Aortic smooth muscle cell (primary cell): ENCODE measurements at places on chromosomes 6 and 20. TPM values are rescaled to one million over a fixed set of nuclear protein-coding genes. Genes with fewer than 3 reads are reported as not detected.

SPATA25 gene
- total RNA-seq: 1.4 and 1.5 TPM in 2 replicates

NQO2 gene
- 58.4 and 66.7 TPM in 2 replicates for total RNA-seq

TRIM10 gene
- total RNA-seq: under 0.01 and 0.13 TPM in 2 replicates

RAB5IF gene
- total RNA-seq: 45.8 and 55.0 TPM in 2 replicates

DUSP22 gene
- 18.4 and 19.6 TPM in 2 replicates for total RNA-seq

BCKDHB gene
- total RNA-seq: 9.0 and 9.3 TPM in 2 replicates

TP53TG5 gene
- 0.19 TPM in 1 of 2 replicates, not detected in the other for total RNA-seq

CRISP2 gene
- not detected in 2 replicates for total RNA-seq

LAMP5 gene
- total RNA-seq: 2.2 and 2.4 TPM in 2 replicates

EPPIN gene
- not detected in 2 replicates for total RNA-seq

JAG1 gene
- total RNA-seq: 180 and 219 TPM in 2 replicates

ABT1 gene
- total RNA-seq: 11.7 and 12.2 TPM in 2 replicates

IMPG1 gene
- not detected in 2 replicates for total RNA-seq

SALL4 gene
- total RNA-seq: 0.12 TPM in 1 of 2 replicates, not detected in the other

BTN1A1 gene
- total RNA-seq: under 0.01 TPM in 1 of 2 replicates, not detected in the other

ARFGAP1 gene
- total RNA-seq: 62.0 and 62.5 TPM in 2 replicates

ARMC12 gene
- total RNA-seq: 0.06 and 0.13 TPM in 2 replicates

PNPLA1 gene
- 0.12 TPM in 1 of 2 replicates, not detected in the other for total RNA-seq

EMILIN3 gene
- not detected in 2 replicates for total RNA-seq

ISM1 gene
- total RNA-seq: 0.06 and 0.66 TPM in 2 replicates

GSTA4 gene
- 32.6 and 62.7 TPM in 2 replicates for total RNA-seq

MUC21 gene
- not detected in 2 replicates for total RNA-seq

CNR1 gene
- 0.50 and 1.3 TPM in 2 replicates for total RNA-seq

NMBR gene
- 0.12 TPM in 1 of 2 replicates, not detected in the other for total RNA-seq

ADGRG6 gene
- total RNA-seq: under 0.01 and 0.12 TPM in 2 replicates

PDYN gene
- under 0.01 TPM in 1 of 2 replicates, not detected in the other for total RNA-seq

WDR27 gene
- 11.6 and 13.4 TPM in 2 replicates for total RNA-seq

KCNK16 gene
- total RNA-seq: not detected in 2 replicates

PSORS1C2 gene
- total RNA-seq: not detected in 2 replicates

RAMACL gene
- total RNA-seq: 0.66 and 2.1 TPM in 2 replicates

MOG gene
- not detected in 2 replicates for total RNA-seq

BTNL2 gene
- total RNA-seq: not detected in 2 replicates

LBP gene
- total RNA-seq: 0.26 TPM in 1 of 2 replicates, not detected in the other

ADAM33 gene
- total RNA-seq: 21.0 and 29.2 TPM in 2 replicates

ASIP gene
- not detected in 2 replicates for total RNA-seq

TREML1 gene
- not detected in 2 replicates for total RNA-seq

SMIM29 gene
- total RNA-seq: 36.7 and 53.4 TPM in 2 replicates

ZC2HC1B gene
- not detected in 2 replicates for total RNA-seq

LTA gene
- not detected in 2 replicates for total RNA-seq

PMEPA1 gene
- total RNA-seq: 2.6 and 2.7 TPM in 2 replicates

FITM2 gene
- total RNA-seq: 8.2 and 8.5 TPM in 2 replicates

FAM217A gene
- total RNA-seq: not detected in 2 replicates

CPXM1 gene
- under 0.01 and 0.53 TPM in 2 replicates for total RNA-seq

ANKRD60 gene
- not detected in 2 replicates for total RNA-seq

SPTLC3 gene
- 14.7 and 15.1 TPM in 2 replicates for total RNA-seq

TSHZ2 gene
- 2.2 and 4.0 TPM in 2 replicates for total RNA-seq

CAPN11 gene
- total RNA-seq: 0.13 and 0.25 TPM in 2 replicates
